Cortex of kidney (tissue), 1 donor: ENCODE measurements at places on chromosomes 5 and 9.

- no peak for DNase-seq
These were observed 8.8 kb upstream of the ADGRV1 start for GRCh38 chr5:90549729-90550275.

GRCh38 chr9:90909747-90910283, 108.2 kb downstream of the SYK start:
- no peak for DNase-seq

- DNase-seq = no peak
These were observed 553.0 kb downstream of the CSNK1G3 start for GRCh38 chr5:124064956-124065355.

- no peak for DNase-seq
These were observed 109.4 kb downstream of the CDC42SE2 start for GRCh38 chr5:131373265-131373664.

DNA sequence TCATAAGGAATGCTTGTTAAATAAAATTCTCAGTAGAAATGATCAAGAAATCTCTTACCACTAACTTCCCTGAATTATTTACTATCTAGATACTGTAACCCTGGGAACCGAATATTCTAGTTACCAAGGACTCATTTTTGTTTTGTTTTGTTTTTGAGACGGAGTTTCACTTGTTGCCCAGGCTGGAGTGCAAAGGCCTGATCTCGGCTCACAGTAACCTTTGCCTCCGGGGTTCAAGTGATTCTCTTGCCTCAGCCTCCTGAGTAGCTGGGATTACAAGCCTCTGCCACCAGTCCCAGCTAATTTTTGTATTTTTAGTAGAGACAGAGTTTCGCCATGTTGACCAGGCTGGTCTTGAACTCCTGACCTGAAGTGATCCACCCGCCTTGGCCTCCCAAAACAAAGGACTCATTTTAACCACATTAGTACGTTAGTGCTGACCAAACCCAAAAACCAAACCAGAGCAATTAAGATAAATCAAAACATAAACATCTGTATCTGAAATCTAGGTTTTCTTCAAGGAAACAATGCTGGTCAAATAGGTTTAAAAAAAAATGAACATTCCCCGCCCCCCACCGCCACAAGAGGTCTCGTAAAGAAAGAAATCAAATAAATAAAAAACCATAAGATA, 3.7 kb downstream of the TXN start:
- no peak for DNase-seq

GRCh38 chr9:5872511-5872910, 18.2 kb upstream of the MLANA start:
- DNase-seq = no peak

DNA sequence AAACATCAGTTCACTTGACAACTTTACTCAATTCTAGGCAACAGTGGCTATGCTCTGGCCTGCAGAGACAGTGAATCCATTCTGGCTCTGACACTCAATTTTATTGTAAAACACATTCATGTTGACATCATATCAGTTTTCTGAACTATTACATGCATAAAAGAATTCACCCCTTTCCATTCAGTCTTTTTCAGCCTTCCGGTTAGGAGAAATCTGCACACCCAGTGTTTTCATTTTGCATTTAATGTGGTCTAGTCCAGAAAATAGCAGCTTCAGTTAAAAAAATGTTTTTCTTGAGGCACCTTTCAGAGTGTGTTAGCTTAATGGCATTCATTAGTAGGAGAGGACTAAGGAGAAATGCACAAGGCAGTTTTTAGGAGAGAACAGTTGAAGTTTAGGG, 95.1 kb downstream of the PBX3 start:
- no peak for DNase-seq

DNA sequence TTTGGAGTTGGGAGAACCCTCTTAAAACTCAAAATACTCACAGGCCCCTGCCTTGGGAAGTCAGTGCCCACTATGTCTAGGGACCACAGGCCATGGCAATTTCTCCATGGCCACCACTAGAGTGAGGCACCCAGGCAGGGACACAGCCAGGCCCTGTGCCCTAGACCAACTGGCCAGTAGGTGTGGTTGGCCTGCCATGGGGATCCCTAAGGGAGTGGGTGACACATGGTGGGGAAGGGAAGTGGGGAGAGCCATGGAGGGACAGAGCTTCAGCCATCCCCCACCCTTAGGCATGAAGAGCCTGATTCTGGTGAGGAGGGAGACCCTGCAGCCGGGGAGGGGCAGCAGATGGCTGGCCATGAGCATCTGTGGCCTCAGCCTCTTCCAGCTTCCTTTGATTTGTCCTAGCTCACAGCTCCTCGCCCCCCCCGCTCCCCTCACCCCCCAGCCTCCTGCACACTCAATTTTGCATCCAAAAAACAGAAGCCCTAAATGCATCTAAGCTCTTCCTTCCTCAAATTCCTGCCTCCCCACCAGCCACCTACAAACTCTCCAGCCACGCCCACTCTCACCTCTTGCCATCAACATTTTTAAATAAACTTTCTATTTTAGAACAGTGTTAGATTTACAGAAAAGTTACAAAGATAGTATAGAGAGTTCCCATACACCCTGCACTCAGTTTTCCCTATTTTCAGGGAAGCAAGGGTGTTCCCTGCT, 1.6 kb upstream of the DBN1 start:
- no peak for DNase-seq

- DNase-seq = no peak
These were observed 644 bp upstream of the CTNNAL1 start for GRCh38 chr9:109013679-109014607.

GRCh38 chr5:122384739-122385235, 72.8 kb downstream of the SNCAIP start:
- no peak for DNase-seq

GRCh38 chr5:132420706-132421272, 51.3 kb downstream of the SLC22A5 start:
- DNase-seq = no peak

- DNase-seq = no peak
These were observed 551.9 kb downstream of the BNC2 start for GRCh38 chr9:16318516-16319060.

GRCh38 chr9:21919377-21920362, 74.5 kb downstream of the CDKN2A start:
- no peak for DNase-seq

DNA sequence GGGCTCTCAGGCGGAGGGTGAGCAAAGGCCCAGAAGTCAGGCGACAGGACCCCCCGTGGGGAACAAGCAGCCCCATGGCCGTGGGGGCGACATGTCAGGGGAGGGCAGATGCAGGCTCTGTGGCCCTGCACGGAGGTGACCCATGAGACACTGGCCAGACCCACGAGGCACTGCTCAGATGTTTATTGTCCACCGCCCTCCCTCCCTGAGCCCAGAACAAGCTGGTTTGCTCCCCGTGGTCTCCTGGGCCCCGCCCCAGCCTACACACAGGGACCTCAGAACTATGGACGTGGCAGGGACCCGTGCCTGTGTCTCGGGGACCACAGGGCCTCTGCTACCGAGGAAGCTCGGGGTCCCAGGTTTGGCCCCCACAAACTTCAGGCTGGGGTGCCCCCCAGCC, 1.9 kb downstream of the FUT7 start:
- no peak for DNase-seq

DNA sequence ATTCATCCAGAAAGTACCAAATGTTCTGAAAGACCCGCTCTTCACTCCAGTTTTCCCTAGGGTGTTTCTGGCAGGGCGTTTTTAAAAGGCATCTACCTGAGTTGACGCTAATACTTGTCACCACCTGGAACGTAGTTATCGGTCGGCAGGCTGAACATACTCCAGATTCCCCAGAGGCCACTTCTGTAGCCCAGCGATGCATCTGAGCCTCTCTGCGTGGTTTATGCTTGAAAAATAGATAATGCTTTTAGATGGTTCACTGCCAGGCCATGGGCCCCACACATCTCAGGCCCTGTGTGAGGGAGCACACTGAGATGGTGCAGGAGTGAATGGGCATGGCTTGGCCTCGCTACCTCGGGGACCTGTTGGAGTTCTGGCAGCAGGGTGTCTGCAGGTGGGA, 33.0 kb upstream of the NCS1 start:
- no peak for DNase-seq

- no peak for DNase-seq
These were observed 225.9 kb upstream of the PCSK5 start for GRCh38 chr9:75664597-75664996.

DNA sequence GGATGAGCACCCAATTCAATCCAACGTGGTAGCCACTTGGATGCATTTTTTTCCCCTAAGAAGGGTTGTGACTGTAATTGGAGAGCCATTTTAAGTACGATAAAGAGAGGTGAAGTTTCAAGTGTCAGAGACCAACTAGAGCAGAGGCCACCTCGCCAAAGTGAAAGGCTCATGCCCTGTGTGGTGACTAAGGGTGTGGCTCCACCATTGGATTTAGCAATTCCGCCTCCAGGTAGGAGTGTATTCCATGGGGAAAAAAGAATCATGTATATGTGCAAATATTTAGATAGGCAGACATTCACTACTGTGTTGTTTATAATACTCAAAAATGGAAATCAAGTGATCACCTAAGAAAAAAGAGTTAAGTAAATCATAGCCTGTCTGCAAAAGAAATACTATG, 53.1 kb upstream of the S1PR3 start:
- no peak for DNase-seq

- no peak for DNase-seq
These were observed 125.8 kb upstream of the SLC44A1 start for GRCh38 chr9:105118636-105119035.

DNA sequence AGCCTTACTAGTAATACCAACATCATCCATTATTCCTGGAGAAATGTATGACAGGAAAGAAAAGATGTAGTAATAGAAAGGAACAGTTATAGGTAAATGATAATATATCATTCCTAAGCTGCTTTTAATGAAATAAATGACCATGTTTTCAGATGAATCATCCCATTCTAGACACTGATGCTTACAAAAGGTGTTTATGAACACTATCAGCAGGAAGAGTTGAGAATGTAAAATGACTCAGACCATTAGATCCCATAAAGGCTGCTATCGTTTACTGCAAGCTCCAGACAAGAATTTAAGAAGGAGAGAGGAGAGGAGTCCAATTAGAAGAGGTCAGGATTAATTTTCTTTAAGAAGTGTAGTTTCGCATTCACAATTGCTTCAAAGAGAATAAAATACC, 1033.5 kb downstream of the EFNA5 start:
- no peak for DNase-seq

DNA sequence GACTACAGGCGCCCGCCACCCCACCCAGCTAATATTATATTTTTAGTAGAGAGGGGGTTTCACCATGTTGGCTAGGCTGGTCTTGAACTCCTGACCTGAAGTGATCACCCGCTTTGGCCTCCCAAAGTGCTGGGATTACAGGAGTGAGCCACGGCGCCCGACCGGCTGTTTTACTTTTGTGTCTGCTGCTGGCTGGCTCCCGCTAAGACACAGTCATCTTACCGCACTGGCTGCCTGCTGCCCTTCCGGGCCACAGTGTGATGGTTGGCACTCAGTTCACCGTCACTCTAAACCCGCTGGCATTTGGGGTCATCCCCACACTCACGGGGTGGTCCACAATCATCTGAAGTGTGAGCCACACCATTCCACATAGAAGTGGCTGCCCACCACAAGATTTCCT, 93.7 kb downstream of the WDR41 start:
- DNase-seq = no peak

GRCh38 chr9:84277646-84278045, 62.9 kb downstream of the SLC28A3 start:
- no peak for DNase-seq

- no peak for DNase-seq
These were observed 732.7 kb downstream of the SEMA5A start for GRCh38 chr5:8813180-8813579.

DNA sequence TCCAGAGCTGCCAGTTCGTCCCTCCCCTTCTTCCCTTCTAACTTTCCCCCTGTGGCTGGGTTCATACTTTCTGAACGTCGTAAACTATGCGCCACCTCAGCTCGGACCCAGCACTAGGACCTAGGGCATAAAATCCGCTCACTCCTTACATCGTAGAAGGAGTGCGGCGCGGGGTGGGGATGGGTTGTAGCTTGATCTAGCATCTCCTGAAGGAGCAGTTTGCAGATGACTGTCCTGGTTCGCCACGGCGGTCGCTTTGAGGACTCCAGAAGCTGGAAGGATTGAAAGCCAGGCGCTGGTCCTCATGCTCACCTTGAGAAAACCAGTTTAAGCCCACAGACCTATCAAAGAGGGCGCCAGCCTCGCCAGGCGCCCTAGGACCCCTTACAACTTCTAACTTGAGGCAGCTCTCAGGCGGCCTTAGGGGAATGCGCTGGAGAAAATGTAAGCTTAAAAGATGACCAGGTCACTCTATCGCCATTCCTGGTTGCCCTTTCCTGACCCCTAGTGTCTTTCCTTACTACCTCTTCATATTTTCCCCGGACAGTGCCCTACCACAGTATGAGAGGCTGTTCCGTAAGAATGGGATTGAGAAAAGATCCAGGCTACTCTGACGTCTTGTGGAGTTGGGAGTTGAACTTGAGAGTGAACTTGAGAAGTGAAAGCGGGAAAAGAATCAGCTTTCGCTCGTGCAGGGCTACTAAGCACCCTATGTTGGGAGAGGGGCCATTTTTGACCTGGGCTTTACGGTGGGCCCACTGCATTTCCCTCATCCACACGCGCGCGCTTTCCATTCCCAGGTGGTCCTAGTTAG, 2.8 kb downstream of the RORB start:
- no peak for DNase-seq

DNA sequence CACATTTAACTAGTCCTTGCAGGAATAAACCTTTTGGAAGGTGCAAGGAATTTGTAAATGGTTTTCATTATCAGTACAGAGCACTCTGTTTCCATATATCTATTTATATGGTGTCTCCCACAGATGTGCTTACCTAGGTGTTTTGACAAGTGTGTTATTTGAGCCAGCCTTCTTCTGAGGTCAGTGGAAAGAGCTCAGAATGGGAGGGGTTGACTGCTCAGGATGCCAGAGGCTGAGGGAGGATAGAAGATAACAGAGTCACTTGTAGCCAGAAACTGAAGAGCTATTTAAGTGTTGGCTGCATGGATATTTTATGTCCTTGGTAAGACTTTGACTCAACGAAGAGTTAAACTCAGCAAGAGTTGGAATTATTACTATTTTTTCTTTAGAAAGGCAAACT, 5.0 kb downstream of the CMYA5 start:
- no peak for DNase-seq

DNA sequence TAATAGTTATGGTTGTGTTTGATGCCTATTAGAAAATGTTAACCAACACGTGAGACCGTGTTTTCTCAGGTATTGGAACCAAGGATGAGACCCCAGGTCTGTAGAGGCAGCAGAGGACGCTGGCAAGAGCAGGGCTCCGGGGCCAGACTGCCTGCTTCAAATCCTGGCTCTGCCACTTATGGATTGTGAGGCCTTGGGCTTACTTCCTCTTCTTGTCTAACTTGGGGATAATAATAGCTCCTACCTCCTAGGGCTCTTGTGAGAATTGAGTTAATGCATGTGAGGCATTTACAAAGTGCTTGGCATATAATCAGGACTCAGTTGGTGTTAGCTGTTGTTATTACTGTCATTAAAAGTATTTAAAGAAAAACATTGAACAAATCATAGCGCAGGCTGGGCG, 85.5 kb upstream of the PITX1 start:
- no peak for DNase-seq

GRCh38 chr5:39760385-39761198, 335.8 kb upstream of the DAB2 start:
- no peak for DNase-seq

GRCh38 chr5:179161901-179162300, 101.7 kb downstream of the ZNF354C start:
- DNase-seq = no peak

- DNase-seq = no peak
These were observed 779.9 kb upstream of the ACO1 start for GRCh38 chr9:31604531-31604930.

- DNase-seq = no peak
These were observed 11.0 kb downstream of the CDH10 start for GRCh38 chr5:24633715-24634325.

- DNase-seq = no peak
These were observed 54.4 kb downstream of the ARRDC3 start for GRCh38 chr5:91328743-91329142.

GRCh38 chr5:147369742-147370374, 135.0 kb downstream of the STK32A start:
- DNase-seq = no peak
